Right ventricle myocardium inferior (tissue), 1 donor: ENCODE measurements at places on chromosomes 5 and 9. TPM values are rescaled to one million over a fixed set of nuclear protein-coding genes. Genes with fewer than 3 reads are reported as not detected.

GRCh38 chr9:112744177-112744576 lies 6.4 kb upstream of the SNX30 start:
- DNase-seq = no peak

DNA sequence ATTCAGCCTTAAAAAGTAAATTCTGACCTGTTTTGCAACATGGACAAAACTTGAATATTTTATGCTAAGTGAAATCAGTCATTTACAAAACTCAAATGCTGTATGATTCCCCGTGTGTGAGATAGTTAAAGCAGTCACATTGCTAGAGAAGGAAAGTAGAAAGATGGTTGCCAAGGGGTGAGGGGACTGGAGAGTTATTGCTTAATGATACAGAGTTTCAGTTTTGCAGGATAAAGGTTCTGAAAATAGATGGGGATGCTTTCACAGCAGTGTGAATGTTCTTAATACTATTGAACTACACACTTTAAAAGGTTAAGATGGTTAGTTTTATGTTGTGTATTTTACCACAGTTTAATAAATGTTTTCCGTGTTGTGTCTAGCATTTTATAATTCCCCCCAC lies 51.2 kb downstream of the SGCD start:
- DNase-seq = no peak

DNA sequence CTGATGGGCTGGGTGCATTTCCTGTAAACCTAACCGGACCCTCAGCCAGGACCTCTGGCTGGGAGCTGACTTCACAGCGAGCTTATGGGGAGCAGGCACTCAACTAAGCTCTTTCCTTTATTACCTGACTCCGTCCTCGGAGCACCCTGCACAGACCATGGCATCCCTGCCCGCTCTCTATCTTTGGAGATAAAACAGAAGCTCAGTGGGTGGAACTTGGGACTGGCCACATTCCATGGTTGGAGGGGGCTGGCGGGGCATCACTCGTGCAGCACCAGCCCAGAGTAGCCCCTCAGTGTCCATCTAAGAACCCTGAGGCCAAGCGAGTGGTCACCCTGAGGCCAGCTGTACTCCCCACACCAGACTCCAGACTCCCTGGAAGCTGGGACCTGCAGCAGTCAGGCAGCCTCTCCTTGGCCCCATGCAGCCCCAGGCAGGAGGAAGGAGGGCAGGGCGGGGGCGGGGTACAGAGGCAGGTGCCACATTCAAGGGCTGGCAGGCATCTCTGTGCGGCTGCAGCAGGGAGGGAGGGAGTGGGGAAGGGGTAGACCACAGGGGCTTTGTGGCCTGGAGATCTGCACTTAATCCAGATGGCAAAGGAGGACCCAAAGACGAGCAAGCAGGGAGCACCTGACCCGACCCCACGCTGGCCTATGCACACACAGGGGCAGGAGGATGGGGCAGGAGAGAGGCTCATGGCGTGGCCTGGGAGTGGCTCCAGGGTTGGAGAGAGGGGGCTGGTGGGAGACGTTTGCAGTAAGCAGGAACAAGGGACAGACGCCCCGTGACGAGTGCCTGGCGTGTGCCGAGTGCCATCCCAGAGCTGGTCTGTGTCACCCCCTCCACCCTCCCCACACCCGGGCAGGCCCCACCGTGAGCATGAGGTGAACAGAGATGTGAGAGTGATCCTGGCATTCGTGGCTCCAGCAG lies 26.1 kb downstream of the GLT6D1 start:
- no peak for DNase-seq

DNA sequence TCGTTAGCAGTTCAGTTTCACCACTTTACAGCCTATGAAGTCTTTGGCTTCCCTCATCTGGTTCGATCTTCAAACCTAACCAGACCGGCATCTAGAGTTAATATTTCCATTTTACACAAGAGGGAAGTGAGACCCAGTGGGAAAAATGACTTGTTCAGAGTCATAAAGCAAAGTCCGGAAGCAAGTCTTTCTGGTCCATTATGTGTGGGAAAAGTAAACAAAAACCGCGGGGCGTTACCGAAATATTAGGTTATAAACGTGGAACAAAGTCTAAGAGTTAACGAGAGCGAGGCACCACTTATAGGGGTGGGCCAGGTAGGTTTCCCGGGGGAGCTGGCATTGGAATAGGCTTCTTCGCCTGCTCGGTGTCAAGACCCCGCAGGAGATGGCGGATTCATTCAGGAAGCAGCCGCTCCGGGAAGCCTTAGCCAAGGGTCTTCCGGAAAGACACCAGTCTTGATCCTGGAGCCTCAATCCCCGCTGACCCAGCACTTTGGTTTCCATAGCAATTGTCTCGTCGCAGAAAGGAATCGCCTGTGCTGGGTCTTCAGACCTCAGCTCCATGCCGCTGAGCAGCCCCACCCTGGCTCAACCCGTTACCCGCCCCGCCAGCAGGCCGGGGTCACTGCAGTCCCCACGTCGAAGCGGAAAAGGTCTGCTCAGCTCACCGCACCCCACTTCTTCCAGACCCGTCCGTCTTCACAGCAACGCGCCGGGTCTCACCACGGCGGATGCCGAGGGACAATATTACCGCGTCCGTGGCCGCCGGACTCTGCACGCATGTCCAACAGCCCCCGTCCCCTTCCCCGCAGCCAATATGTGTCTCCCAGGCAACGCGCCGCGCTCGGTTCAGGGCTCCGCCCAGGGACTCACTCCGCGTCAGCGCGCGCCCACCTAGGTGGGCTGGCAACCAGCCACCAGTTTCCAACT lies at the start of gene C5orf52:
TSS of gene C5orf52 (plus strand) at position 872 of the 930 bp plus-strand sequence. CDS start 82 bp downstream, outside the sequence.
- DNase-seq = peak; percentile 77

DNA sequence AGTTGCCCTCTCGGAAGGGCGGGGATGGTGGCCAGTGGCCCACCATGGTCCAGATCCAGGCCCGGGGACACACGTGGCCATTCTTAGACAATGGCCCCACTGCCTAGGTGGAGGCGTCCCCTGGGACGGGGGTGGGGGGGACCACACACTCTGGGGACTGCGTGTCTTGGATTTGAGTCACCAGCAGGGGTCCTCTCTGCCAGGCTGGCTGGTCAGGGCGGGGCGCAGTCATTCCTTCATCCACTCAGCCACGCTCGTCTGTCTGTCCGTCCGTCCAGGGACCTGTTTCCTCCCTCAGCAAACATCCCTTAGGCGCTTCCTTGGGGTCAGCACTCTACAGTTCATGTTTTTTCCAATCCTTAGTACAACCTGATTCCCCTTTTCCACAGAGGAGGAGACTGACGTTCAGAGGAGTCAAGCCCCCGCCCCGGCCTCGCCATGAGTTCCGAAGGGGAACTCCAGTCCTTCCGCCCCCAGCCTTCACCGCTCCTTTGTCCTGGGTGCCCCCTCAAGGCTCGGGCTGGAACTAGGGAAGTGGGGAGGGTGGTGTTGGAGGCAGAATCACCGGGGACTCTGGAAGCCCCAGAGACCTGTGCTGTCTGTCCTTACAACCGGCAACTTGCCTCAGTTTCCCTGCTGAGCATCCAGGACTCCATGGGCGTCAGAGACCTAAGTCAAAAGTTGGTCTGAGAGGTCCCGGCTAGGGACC lies 276.6 kb upstream of the MVB12B start:
- no peak for DNase-seq

DNA sequence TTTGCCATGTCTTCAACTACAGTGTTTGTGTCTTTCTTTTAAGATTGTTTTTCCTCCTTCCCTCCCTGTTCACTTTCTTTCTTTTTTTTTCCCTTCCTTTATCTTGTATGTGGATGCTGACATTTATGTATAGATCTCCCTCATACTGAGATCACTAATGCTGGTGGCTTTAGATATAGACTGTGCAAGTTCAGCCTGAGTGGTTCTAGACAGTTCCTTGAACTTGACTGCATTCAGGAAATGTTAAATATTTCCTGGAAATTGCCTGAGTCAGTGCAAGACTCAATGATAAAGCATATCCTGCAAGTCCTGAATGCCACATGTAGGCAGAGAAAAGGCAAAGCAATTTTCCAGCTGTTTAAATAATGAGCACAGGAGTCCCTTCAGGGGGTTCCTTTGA lies 182.5 kb upstream of the NR3C1 start:
- DNase-seq = no peak

DNA sequence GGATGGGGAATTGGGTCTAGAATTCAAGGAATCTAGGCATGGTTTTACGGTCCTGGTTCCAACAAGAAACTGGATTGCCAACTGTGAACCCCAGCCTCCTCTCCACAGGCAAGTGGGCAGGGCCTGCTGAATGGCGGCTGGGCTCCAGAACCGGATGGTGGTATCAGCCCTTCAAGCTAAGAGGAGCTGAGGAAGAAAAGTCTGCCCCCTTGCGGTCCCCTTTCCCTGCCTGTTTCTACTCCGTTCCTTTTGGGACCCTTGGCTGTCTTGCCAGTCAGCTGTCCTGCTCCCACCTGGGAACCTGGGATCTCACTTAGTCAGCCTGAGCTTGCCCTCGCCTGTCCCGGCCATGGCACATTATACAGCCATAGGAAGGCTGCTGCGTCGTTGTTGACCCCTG lies 234.4 kb upstream of the DAPK1 start:
- no peak for DNase-seq

DNA sequence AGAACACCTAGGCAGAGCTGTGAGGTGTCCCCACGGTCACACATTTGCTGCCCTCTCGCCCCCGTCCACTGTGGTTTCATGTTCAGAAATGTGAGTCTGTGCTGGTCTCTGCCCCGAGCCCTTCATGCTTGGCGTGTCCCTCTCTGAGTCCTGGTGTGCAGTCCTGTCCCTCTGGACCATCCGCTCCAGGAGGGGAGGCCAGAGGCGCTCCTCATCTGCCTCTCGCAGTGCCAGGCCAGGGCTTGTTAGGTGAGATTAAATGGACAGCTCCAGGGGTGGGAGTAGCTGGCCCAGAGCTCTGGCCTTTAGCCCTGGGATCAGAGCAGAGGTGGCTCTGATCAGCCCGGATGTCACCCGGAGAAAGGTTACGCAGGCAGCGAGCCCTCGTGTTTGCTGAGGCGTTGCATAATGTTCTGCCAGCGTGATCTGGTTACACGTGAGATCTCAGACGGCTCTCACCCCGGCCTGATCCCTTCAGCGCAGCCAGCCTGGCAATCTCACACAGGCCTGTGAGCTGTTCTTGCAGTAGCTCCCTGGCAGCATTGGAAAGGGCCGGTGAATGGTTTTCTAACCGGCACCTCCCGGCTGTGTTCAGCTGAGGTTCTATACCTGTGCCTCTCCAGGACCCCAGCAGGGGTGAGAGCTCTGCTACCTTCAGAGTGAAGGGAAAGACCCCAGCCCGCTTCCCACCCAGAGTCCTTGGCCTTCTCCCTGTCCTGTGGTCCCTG lies 24.5 kb downstream of the PTGES2 start:
- no peak for DNase-seq

- no peak for DNase-seq
These were observed 25.0 kb downstream of the CENPP start for GRCh38 chr9:92350740-92351133.

RNF183 gene
- total RNA-seq = not detected

SCGB3A2 gene
- total RNA-seq = not detected
